Lung microvascular endothelial cell (primary cell): ENCODE measurements at places on chromosomes 6 and 20. TPM values are rescaled to one million over a fixed set of nuclear protein-coding genes. Genes with fewer than 3 reads are reported as not detected.
A peak's percentile ranks its signal among the peaks of the same experiment; 100 is the strongest.

GRCh38 chr20:57837208-57838035 lies 127.6 kb upstream of the PMEPA1 start:
- no peak for DNase-seq

DNA sequence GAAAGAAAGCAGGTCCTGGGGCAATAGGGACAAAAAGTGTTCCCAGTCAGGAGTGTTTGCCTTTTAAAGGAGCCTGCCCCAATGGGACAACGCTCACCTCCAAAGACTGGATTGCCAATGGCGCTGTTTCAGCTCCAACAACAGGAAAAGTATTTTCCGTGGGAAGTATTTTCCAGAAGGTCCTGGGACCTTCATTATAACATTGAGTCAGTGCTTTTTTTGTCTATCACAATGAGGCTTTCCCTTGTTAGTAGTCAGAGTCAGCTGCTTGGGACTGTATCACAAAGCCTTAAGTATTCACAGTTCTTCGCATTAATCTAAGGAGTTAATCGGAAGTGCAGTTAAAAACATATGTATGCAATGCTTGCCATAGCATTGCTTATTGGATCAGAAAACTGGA lies 17.3 kb downstream of the TRAF3IP2 start:
- DNase-seq = peak; percentile 67

GRCh38 chr20:18802012-18802634 lies 11.5 kb upstream of the SCP2D1 start:
- peak; percentile 1 for DNase-seq

- DNase-seq = peak; percentile 46
Observed at GRCh38 chr6:30683183-30683979, 3.1 kb downstream of the PPP1R18 start.

GRCh38 chr6:109339906-109340678 lies 42.2 kb downstream of the CD164 start:
- DNase-seq = no peak

- DNase-seq = no peak
Observed at GRCh38 chr6:44084231-44085014, 42.8 kb downstream of the MRPL14 start.

GRCh38 chr20:7410150-7410549 lies 530.1 kb downstream of the HAO1 start:
- DNase-seq = no peak

GRCh38 chr20:24148372-24148771 lies 159.8 kb upstream of the GGTLC1 start:
- no peak for DNase-seq

DNA sequence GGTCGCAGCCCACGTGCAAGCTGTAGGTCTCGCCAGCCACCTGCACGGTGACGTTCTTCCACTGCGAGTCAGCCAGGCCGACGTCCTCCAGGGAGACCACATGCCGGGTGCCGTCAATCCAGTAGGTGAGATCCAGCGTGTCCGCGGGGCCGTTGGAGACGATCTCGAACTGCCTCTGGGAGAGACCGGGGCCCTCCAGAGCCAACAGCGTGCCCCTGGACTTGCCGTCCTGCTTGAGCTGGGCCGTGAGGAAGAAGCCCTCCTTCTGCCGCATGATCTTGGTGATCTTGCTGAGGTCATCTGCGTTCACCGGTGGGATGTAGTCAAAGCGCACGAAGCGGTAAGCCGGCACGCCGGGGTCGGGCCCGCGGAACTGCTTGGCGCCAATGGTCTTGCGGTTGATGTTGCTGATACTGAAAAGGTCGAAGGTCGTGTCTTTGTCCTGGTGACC lies 5.1 kb downstream of the THBS2 start:
- DNase-seq = no peak

DNA sequence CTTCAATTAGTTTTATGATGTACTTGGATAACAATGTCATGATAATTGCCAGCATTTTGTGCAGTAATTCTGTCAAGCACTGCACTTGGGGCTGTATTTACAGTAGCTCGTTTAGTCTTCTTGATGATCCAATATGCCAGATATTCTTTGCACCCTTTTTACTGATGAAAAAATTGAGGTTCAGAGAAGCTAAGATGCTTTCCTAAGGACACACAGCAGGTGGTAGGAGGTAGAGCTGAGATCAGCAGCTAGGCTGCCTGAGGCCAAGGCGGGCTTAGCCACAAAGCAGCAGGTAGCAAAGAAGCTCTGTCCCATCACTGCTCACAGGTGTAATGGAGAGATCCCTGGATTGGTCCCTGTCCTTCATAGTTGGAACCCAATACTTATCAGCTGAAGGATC lies 33.3 kb downstream of the SUMO4 start:
- DNase-seq = no peak

GRCh38 chr6:169263836-169264608 lies 10.4 kb upstream of the THBS2 start:
- DNase-seq = no peak

GRCh38 chr6:148086843-148087242 lies 255.8 kb upstream of the SASH1 start:
- DNase-seq = no peak

GRCh38 chr6:43076464-43077332 lies 584 bp downstream of the PTK7 start:
- peak; percentile 17 for DNase-seq

- DNase-seq = no peak
Observed at GRCh38 chr20:50153153-50153499, 397 bp downstream of the PEDS1 start.

DNA sequence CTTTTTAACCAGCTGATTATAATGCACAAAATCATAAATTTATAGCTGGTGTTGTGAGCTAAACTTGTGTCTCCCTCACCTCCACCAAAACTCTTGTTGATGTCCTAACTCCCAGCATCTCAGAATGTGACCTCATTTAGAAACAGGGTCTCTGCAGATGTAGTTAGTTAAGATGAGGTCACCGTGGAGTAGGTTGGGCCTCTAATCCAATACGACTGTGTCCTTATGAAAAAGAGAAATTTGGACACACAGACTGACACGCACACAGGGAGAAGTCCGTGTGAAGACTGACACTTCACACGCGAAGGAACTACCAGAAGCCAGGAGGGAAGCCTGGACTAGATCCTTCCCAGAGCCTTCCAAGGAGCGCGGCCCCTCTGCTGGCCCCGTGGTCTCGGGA lies 46.5 kb downstream of the TRAM2 start:
- DNase-seq = no peak

DNA sequence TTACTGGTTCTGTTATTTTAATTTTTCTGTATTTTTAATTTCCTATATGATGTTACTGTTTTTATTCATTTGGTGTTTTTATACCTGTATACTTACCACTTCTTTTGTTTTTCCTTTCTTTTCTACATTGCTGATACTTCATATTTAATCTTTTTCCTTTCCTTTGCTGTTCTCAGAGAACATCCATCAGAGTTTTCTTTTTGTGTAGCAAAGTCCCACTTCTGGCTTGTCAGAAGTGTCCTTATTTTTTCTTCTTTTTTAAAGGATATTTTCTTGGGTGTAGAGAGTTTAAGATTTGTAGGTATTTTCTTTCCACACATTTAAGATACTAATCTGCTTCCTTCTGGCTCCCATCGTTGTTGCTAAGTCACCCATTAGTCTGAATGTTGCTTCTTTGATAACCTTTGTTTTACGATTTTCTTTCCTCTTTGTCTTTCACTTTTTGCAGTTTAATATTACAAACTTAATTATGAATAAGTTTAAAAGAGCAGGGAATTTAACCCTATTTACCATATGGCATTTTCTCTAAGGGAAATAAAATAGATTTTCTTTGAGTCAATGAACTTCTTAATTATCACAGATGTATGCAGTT lies 18.5 kb downstream of the CD2AP start:
- no peak for DNase-seq

- no peak for DNase-seq
Observed at GRCh38 chr6:116595247-116595646, 21.0 kb upstream of the RSPH4A start.

DNA sequence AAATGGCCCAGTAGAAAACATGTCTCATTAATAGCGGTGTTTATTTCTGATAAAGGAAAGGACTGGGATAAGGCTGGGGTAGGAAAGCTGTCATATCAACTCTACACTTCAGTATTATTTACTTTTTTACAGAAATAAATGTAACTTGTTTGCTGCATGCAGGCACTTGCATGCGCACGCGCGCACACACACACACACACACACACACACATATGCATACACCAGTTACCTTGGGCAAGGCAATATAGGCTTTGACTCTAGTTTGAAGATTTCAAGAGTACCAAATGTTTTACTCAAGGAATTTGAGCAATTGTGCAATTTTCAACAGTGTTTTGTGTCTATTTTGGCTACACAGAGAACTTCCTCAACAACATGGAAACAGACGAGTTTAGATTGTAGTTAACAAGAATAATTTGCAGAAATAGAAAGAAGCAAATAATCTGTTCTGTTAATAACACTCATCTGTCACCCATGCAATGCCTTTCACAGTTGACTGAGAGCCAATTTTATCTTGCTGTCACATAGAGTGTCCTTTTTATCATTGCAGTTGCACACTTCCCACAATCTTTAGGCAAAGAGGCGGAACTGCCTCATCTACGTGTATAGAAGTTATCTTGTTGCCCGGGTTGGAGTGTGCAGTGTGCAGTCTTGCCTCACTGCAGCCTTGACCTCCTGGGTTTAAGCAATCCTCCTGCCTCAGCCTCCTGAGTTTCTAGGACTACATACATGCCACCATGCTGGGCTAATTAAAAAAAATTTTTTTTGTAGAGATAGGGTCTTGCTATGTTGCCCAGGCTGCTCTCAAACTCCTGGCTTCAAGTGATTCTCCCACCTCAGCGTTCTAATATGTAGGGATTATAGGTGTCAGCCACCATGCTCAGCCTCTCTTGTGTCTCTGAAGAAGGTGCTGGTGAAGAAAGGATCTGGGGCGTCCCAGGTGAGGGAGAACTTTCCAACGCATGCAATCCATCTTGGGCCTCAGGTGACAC lies 74.8 kb upstream of the SHLD1 start:
- no peak for DNase-seq

GRCh38 chr6:15287670-15288375 lies 42.0 kb downstream of the JARID2 start:
- DNase-seq = no peak

DNA sequence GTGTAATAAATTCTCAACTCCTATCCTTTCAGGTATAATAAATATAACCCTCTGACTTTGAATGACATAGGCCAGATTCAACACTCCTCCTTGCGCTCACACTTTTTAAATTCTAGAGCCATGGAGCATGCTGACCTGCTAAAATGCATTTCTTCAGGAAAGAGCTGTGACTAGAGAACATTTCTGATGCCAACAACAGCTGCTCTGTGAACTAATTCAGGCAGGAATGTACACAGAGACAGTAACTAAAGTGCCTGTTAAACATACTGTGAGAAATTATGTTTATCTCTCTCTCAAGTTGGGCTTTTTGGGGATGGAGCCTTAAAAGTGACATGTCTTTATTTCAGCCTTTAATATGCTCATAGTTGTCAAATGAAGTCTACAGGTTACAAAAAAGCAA lies 8.3 kb downstream of the NHSL1 start:
- no peak for DNase-seq

- no peak for DNase-seq
Observed at GRCh38 chr20:63120808-63121090, 95.2 kb downstream of the YTHDF1 start.

GRCh38 chr6:98894810-98895209 lies 52.9 kb downstream of the FBXL4 start:
- DNase-seq = no peak

DNA sequence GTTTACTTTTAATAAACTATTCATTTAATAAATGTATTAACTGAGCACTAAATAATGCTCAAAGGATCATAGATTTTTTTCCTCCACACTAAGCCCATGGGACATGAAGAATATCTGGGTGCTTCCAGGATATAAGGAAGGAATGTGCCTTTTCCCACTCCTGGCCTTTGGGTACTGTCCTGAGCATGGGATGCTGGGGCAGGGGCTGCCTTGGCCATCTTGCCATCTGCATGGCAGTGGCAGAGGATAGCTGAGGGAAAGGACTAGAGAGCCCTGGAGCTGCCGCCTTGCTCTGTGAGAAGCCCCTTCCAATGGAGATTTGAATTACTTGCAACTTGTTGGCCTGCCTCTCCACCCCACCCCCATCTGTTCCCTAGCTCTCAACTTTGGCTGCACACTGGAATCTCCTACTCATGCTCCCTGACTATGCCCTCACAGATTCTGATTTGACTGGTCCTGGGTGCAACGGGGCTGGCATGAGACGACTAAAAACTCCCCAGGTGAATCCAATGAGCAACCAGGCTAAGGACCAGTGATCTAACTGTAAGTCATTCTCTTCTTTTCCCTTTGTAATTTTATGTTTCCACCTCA lies 15.6 kb downstream of the DDRGK1 start:
- no peak for DNase-seq

GRCh38 chr6:37501632-37502491 lies 2.2 kb upstream of the CCDC167 start:
- no peak for DNase-seq

- DNase-seq = no peak
Observed at GRCh38 chr20:61538183-61538942, 286.3 kb downstream of the CDH4 start.

DNA sequence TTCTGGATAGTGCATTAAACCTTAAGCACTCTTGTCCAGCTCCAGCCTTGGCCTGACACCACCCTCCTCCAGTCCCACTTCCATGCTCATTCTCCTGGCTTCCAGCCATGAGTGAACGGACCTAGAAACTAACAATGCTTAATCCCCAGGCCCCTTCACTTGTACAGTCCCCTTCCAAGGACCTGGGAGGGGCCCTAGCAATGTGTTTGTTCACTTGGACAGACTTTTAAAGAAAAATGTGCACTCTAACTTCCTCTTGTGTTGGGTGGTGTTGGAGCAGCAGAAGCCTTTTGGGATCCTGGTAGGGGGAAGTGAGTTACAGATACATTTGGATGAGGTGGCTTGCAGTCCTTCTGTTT lies 48.9 kb upstream of the CCN6 start:
- DNase-seq = no peak

DNA sequence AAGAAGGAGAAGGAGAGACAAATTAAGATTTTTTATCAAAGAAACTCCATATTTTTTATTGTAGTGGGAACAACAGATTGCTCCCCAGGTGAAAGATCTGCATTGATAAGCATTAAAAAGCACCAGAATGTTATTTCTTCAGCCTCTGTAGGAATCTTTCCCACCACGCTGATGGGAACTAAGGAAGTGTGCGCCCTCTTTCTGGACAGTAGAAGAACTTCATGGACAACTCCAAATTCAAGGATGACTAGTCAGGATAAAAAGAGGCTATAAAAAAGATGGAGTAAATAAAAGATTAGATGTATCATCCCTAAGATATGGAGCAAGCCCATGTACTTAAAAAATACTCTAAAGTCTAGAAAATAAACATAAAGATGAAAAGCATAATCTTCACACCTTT lies 45.8 kb upstream of the PAK5 start:
- no peak for DNase-seq

- no peak for DNase-seq
Observed at GRCh38 chr6:23228439-23229024, 659.2 kb downstream of the HDGFL1 start.

Gene OXT
- not detected in 2 replicates for total RNA-seq

Gene TP53TG5
- not detected in 2 replicates for total RNA-seq

Gene AIF1
- not detected in 2 replicates for total RNA-seq

Gene GRM4
- not detected in 2 replicates for total RNA-seq

Gene TNNC2
- total RNA-seq = not detected in 2 replicates

Gene RNF8
- 20.8 and 22.0 TPM in 2 replicates for total RNA-seq

Gene CST2
- total RNA-seq = not detected in 2 replicates

Gene BMP5
- total RNA-seq = not detected in 2 replicates

Gene LRRN4
- total RNA-seq = not detected in 2 replicates

Gene OR10C1
- total RNA-seq = not detected in 2 replicates

Gene SLC13A3
- total RNA-seq = under 0.01 TPM in 1 of 2 replicates, not detected in the other

Gene CLPSL2
- not detected in 2 replicates for total RNA-seq
